ENCODE measurements at places on chromosomes 2 and 18.
A peak's percentile ranks its signal among the peaks of the same experiment; 100 is the strongest.

DNA sequence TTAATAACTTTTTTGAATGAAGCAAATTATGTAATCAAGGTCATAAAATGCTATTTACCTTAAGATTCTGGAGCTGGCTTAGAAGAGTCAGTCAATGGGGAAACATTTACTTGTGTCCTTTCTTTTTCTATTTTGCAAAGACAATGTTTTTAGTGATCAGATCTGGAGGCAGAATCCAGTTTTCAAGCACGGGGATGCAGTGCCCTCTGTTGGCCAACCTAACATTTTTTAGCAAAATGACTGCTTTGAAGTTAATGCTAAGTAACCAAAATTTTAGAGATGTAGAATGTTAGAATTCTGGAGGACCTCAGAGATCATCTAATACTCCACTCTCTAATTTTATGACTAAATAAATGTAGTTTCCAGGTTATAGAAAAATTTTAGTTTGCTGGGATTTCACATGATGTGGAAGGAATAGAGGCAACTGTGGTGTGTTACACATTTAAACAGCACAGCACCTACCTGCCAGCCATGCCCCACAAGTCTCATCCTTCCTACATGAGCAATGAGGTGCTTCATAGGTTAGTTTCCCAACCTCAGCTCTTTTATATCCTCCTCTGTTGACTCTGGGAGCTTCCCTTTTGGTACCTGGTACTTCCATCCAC, 23.6 kb upstream of the SLC9A4 start:
- DNase-seq, result peak; percentile 68

DNA sequence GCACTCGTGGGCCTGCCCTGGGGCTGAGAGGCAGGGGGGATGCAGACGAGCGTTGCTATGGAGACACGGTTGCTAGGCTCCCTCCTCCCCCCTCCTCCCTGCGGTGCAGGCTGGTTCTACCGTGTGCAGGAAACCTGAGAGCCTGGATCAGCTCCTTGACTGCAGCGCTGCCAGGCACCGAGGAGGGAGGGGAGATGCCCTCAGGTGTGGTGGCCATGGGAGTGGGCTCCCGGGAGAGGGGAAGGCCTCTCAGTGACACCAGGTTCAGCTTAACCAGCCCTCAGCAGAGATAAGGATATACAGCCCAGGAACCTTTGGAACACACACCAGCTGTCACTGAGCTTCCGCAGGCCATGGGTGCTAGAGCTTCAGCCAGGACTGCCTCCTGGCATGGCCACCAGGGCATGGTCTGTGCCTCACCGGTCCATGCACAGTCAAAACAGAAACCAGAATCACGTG, 124.4 kb upstream of the PXDN start:
- DNase-seq, result no peak

DNA sequence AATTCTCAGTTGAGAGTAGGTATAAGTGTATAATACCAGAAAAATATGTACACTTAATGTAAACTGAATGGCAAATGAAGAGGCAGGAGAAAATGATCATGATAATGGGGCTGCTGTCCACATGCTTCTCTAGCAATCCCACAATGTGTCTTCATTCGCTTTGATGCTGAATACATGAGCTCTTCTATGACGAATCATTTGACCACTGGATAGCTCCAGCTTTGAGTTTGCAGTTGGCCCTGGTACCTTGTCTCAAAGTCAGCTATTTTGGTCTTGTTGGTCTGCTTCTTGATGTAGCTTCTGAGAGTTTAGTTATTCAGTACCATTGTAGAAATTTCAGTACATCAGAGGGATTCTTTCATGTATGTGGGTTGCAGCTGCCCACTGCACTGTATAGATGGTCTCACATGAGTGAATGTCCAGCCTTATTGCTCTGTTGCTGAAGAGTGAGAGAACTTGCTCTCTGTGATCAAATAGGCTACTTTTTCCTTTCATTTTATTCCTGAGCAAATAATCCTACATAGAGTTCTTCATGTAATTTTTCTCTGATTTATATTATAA, 105.1 kb downstream of the TTC27 start:
- no peak for DNase-seq

GRCh38 chr2:233791151-233791882, 13.2 kb downstream of the MROH2A start:
- DNase-seq, result no peak

- peak; percentile 15 for DNase-seq
Observed at GRCh38 chr2:33395655-33396249, 80.7 kb upstream of the RASGRP3 start.

DNA sequence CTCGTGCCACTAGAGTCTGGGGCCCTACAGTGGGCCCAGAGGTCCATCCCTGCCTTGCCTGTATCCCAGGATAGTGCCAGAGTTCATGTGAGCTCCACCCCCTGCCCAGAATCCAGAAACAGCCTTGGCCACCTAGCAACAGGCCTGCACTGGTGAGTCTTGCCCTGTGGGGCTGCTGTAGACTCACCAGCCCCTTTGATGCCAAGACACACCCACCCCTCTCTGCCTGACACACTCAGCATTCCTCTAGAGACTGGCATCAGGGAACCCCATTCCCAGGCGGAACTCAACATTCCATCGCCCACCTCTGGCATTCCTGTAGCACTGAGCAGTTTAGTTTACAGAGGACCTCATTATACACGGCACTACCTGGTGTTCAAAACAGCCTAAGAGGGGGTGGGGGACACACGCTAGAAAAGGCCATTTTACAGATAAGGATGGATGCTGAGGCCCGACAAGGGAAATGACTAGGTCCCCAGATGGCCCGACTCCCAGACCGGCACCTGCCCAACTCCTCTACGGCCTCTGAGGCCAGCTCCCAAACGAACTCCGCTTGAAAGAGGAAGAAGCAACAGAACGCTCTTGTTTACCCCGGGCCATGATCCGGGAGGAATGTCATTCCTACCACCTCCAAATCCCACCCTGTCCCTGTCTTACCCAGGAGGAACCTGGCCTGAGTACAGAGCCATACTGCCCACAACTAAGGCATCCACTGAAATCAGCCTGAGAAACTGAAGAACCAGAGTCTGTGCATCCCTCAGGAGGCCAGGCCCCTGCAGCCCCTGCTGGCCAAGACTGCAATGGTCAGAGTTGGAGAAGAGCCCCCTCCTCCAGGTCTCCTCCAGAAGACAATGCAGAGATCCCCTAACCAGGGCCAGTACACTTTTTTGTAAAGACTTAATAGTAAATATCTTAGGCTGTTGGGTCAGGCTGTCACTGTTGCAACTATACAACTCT, 180.2 kb downstream of the TNS1 start:
- DNase-seq, result no peak

DNA sequence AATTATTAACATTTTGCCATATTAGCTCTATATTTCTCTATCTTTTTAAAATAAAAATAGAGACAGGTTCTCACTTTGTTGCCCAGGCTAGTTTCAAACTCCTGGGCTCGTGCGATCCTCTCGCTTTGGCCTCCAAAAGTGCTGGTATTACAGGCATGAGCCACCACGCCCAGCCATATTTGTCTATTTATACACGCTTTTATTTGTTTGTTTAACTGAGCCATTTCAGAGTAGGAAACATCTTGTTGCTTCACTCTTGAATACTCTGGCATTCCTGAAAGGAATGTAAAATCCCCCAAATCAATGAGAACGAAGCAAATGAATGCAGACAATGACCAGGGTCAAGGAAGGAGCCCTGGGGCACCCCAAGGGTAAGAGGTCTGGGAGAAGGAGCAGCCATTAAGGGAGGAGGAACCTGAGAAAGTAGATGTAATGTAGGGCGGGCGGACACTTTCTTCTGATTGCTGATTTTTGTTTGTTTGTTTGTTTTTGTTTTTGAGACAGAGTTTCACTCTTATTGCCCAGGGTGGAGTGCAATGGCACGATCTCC, 31.7 kb upstream of the RAB1A start:
- DNase-seq, result no peak

- no peak for DNase-seq
Observed at GRCh38 chr2:31704561-31705212, 123.9 kb upstream of the SRD5A2 start.

GRCh38 chr2:115412501-115412900, 970.1 kb downstream of the DPP10 start:
- no peak for DNase-seq

GRCh38 chr2:191038241-191038725, 24.3 kb upstream of the STAT1 start:
- no peak for DNase-seq

DNA sequence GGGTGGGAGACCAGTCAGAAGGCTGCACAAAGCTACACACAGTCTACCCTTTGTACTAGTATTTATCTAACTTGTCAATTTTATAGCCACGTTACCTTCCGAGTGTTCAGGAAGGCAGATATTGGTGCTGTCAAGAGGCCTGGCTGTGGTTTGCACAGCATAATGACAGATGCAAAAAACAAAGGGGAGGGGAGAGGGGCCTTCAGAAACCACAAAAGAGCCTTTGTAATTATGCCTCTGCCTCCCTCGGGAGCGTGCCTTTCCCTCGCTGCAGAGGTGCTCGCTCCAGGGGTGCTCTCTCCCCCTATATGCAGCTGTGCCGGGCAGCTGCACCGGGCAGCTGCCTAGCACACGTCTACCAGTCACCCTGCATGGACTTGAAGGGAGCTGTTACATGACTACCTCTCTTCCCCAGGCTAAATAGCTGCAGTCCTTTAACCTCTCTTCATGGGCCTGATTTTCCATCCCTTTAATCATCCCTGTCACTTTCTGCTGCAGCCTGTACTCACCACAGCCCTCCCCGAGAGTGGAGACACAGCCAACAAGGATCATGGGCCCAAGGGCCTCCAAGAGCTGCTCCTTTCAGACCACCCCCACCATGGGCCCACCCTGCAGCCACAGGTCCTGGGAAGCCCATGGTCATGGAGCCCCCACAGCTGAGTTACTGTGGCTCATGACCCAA, 168.4 kb upstream of the PKDCC start:
- DNase-seq, result no peak

GRCh38 chr2:180644709-180645108, 335.7 kb upstream of the UBE2E3 start:
- no peak for DNase-seq

DNA sequence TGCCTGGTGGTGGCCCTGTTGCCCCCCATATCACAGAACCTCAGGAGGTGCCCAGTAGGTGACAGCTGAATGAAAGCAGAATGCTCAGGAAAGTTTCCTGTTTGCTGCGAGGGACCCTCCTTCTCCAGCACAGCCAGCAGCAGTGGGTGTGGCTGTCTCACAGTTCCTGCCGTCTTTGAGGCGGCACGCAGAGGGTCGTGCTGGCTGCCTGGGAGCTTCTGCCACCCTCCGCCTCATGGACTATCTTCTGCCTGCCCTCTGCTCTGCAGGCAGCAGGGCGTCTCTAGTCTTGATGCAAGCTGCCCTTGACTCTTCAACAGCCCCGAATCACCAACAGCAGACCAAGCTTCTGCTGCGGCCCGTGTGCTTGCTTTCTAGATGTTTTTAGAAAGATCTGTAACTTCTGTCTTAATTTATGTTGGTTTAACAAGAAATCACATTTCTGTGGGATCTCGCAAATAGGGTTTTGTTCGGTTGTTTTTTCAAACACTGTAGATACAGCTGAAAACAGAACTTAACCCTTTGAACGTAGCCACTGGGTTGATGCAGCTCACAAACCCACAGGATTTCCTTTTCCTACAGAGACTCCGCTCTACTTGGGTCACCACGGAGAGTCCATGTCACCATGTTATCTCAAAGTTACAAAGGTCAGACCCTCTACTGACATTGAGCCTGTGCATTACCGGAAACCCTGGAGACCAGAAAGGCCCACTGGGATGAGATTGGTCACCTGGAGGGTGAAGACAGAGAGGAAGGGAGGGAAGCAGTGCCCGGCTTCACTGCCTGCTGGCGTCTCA, 144.9 kb downstream of the ACOXL start:
- no peak for DNase-seq

GRCh38 chr2:223832241-223832903, 5.0 kb downstream of the AP1S3 start:
- DNase-seq, result no peak

- no peak for DNase-seq
Observed at GRCh38 chr2:68448671-68449653, 18.1 kb downstream of the FBXO48 start.

- no peak for DNase-seq
Observed at GRCh38 chr2:130872741-130873125, 36.0 kb downstream of the ARHGEF4 start.

- DNase-seq, result no peak
Observed at GRCh38 chr2:138037090-138037489, 72.8 kb downstream of the HNMT start.

- DNase-seq, result no peak
Observed at GRCh38 chr2:31353179-31353578, 61.4 kb downstream of the XDH start.

DNA sequence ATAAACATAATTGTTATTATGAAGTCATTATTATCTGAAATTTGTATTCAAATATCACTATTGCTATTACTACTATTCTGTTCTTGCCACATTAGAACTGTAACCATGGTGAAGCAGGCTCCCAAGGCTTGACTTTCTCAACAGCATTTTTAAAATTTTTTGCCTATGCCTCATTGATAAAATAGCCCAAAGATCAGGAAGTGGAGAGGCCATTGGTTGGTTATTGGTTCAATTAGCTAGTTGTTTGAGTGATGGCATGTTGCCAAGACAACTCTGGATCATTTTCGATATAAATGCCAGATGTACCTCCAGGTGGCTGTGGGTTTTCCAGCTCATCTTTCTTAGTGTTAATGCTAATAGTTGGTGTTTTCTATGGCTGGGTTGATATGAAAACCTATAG, 513.5 kb downstream of the TRIB2 start:
- no peak for DNase-seq

DNA sequence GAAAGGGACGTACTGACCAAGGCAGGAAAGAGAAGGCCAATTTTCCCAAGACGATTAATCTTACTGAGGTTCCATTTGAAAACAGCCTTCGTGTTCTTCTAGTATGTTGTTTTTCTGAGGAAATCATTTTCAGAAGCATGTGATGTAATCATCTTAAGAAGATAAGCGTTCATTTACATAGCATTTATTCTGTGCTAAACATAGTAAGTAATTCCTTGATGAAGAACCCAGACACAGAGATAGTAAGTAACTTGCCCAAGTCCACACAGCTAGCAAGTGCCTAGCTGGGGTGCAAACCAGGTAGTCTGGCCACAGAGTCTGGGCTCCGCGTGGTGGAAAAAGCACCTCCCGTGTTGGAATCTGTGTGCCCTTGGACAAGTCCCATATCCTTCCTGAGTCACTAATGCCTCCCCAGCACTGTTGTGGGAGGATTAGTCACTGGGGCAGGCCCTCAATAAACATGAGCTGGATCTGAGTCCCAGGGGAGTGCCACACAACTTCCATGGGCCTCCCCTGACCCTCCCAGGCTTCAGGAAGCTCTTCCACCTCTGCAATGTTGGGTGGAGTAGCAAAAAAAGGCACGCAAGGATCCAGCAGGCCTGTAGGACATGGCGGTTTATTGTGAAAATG, 26.9 kb upstream of the ASAP2 start:
- no peak for DNase-seq
